HuH-7.5 (cell line): ENCODE measurements at places on chromosomes 6 and 20.

GRCh38 chr6:106470316-106470715 lies 109.8 kb downstream of the CRYBG1 start:
- DNase-seq = no peak

DNA sequence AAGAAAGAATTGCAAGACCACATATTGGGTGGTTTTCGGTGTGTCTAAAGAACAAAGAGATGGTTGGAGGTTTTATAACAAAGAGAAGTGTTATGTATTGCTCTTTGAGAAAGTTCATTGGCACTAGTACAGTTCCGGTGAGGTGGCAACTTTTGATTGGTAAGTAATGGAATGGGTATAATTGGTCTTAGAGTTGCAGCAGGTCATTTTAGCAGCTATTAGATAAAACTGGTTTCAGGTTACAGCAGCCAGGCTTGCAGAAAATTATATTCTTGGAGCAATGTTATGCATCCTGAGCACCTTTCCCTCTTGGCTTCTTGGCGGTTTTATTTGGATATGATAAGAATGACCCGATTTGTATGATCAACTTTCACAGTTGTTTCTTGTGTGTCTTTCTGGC lies 12.3 kb upstream of the SSTR4 start:
- DNase-seq = no peak

DNA sequence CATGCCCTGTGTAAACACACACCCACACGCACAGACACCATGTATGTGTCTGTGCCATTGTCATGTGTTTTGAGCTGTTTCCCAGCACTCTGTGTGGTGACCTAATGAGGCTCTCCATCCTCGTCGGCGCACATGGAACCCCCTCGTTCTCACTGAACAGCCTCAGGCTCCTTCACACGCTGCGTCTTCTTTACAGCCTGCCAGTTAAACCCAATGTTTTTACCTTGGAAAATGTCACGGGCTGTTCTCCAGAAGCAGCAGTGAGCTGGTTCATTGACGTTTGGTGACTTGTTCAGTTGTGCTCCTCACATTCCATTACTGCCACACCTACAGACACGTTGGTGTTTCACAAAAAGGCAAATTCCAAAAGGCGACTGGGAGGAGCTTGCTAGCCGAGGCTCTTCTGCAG lies 201.0 kb upstream of the FOXQ1 start:
- no peak for DNase-seq

DNA sequence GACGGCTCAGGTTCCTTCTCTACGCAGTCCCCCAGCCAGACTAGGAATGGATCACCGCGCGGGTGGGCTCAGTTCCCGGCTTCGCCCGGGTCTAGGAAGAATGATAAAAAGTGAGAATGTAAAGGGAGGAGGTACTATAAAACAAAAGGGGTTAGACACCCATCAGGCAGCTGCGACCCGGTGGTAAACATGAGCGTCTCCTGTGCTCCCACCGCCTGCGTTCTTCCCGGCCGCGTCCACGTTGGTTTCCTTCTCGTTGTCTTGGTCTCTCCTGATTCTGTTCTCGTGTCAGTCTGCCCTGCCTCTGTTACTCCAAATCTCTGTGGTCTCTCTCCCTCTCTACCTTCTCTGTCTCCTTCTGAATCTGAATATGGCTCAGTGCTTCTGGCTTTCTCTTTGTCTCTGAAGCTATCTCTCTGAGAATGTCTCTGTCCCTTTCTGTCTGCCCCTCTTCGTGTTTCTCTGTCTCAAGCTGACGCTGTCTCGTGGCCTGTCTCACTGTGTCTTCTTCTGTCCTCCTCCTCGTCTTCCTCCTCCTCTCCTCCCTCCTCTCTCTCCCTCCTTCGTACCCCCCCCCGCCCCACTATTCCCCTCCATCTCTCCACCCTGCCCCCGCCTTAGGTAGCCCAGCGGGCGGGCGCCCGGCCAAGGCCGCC lies 41.6 kb upstream of the FOXP4 start:
- no peak for DNase-seq

DNA sequence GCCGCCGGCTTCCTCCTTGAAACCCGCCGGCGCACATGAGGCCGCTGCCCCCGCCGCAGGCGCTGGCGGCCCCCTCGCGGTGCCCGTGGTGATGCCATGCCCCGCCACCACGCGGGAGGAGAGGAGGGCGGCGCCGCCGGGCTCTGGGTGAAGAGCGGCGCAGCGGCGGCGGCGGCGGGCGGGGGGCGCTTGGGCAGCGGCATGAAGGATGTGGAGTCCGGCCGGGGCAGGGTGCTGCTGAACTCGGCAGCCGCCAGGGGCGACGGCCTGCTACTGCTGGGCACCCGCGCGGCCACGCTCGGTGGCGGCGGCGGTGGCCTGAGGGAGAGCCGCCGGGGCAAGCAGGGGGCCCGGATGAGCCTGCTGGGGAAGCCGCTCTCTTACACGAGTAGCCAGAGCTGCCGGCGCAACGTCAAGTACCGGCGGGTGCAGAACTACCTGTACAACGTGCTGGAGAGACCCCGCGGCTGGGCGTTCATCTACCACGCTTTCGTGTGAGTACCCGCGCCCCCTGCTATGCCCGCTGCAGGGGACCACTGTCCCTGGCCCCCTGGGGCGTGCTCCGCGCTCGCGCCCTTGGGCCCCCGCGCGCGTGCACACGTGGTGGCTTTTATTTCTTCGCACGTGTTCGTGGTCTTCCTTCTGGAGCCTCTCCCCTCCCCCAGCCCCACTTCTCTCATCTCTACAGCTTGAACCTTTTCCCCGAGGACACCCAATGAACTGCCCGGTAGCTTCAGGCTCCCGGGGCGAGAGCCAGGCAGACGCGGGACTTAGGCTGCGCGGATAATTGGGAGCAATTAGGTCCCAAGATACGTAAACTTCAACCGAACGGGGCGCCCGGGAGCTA lies 453 bp downstream of the KCNQ5 start:
- no peak for DNase-seq

- DNase-seq = no peak
Observed at GRCh38 chr6:11847515-11848345, 69.1 kb upstream of the ADTRP start.

DNA sequence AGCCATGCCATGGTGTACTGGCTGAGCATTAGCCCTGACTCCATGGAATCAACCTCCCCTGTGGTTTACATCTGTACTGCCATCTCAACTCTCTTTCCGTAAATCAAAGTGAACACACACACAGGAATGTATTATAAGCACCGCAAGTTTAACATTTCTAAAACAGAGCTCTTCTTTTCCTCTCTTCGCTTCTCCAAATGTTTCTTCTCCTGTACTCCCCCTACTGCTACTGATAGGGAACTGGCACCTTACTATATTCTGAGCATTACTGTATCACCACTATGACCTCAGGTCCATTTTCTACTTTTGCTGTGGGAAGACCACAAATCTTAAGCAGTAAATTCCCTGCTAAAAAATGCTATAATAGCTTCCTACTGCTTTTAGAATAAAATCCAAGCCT lies 101.2 kb downstream of the NUS1 start:
- DNase-seq = no peak
